ENCODE measurements at places on chromosomes 6 and 20. TPM values are rescaled to one million over a fixed set of nuclear protein-coding genes. Genes with fewer than 3 reads are reported as not detected.

DNA sequence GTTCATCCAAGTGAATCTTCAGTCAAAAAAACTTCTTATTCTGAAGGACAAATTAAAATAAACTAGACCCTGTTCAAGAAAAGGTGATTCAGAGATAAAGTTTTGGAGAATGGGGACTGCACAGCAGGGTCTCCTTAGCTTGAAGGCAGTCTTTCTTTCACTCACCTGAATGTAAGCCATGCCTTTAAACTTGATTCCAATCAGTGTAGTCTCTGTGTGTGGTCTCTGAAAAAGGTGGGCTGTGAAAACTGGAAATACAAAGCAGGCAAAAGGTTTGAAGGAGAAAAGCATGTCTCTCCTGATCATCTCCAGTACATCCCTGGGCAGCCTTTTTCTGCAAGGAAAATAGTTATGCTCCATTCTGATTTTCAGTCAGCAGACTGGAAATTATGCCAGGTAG, 188.0 kb upstream of the SASH1 start:
- no peak for DNase-seq

Gene C6orf15
- not detected for total RNA-seq

GRCh38 chr6:154229786-154230185, 126.8 kb downstream of the IPCEF1 start:
- DNase-seq = no peak

Gene GOPC
- total RNA-seq = 41.7 TPM

Gene SNRPB
- total RNA-seq = 260 TPM

DNA sequence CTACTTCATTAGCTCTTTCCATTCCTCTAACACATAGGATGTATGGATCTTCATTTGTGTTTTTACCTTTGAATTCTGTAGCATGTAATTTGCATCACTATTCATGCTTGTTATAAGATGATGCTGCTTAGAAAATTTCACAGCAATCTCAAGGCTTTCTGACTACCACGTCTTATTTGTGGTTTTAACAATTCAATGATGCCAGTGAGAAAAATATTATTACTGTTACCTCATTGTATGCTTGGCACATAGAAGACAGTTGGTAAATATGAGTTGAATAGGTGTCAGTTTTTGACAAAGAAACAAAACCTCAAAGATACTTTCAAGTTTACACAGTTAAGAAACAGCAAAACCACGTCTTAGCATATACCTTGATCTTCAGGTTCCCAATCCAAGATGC, 428.6 kb downstream of the TFAP2A start:
- no peak for DNase-seq

DNA sequence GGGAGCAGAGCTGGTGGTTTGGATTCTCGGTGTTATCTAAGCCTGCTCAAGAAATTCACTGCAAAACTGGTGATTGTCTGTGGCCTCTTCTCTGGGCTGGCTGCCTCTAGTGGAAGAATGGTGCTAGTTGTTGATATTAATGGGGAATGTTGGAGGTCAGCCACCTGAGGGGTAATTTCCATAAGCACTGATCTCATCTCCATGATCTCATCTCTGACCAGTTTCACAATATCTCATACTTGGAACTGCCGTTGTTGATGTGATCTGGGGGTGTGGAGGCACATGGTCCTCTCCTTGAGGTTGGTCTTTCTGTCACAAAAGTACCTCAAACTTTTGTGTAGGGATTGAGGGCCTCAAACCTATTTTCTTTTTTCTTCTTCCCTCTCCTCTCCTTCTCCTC, 102.6 kb downstream of the CD109 start:
- peak; percentile 67 for DNase-seq

GRCh38 chr6:148082696-148083095, 259.9 kb upstream of the SASH1 start:
- no peak for DNase-seq

GRCh38 chr6:167930295-167930694, 67.2 kb upstream of the KIF25 start:
- DNase-seq = peak; percentile 4

DNA sequence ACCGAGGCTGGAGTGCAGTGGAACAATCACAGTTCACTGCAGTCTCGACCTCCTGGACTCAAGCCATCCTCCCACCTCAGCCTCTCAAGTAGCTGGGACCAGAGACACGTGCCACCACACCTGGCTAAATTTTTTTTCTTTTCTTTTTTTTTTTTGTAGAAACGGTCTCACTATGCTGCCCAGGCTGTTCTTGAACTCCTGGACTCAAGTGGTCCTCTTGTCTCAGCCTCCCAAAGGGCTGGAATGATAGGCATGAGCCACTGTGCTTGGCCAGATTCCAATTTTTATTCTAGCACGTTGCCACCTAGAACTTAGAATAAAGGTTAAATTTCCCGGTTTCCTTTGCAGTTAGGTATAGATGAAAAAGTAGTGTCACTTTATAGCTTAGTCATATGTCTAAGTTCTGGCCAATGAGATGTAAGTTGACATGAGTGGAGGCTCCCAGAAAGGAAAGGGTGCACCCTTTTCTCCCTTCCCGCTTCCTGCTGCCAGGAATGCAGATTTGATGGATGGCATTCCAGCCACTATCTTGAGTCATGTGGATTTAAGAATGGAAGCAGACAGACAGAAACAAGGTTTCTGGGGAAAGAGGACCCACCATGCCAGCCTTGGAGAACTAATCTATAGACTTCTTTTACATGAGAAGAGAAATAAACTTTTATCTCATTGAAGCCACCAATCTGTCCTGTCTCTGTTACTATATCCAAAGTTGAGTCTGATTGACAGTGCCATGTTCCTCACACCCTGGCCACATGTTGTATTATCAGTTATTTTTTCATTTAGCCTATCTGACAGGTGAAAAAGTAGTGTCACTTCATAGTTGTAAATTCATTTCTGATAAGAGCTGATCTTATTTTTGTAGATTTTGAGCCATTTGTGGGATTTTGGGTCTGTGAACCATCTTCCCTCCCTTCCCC, 60.6 kb upstream of the NCOA3 start:
- no peak for DNase-seq

GRCh38 chr6:49524541-49524940, 24.8 kb downstream of the GLYATL3 start:
- DNase-seq = no peak

Gene ZC2HC1B
- total RNA-seq = not detected

Gene VWA7
- total RNA-seq = 0.34 TPM

Gene GATA5
- not detected for total RNA-seq

GRCh38 chr20:3275966-3276679, 37.1 kb upstream of the SLC4A11 start:
- peak; percentile 11 for DNase-seq

Gene NNAT
- total RNA-seq = 0.23 TPM

Gene TRIM10
- not detected for total RNA-seq

GRCh38 chr6:110693296-110693695, 122.0 kb downstream of the CDK19 start:
- DNase-seq = no peak

Gene TOX2
- 1.5 TPM for total RNA-seq

GRCh38 chr6:69026243-69026642, 391.2 kb downstream of the ADGRB3 start:
- DNase-seq = no peak

Gene DEFB110
- not detected for total RNA-seq

Gene LGSN
- total RNA-seq = not detected

DNA sequence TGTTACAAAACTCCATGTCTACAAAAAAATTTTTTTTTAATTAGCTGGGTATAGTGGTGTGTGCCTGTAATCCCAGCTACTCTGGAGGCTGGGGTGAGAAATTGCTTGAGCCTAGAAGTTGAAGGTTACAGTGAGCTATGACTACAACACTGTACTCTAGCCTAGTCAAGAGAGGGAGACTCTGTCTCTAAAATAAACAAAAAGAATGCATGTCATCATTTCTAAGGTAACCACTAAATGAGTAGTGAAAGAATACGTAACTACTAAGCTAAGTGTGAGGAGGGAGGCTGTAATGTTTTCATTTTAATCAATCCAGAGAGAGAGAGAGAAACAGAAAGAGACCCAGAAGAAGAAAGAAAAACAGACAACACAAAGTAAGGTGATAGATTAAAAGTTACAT, 9.9 kb downstream of the SYCP2 start:
- no peak for DNase-seq

DNA sequence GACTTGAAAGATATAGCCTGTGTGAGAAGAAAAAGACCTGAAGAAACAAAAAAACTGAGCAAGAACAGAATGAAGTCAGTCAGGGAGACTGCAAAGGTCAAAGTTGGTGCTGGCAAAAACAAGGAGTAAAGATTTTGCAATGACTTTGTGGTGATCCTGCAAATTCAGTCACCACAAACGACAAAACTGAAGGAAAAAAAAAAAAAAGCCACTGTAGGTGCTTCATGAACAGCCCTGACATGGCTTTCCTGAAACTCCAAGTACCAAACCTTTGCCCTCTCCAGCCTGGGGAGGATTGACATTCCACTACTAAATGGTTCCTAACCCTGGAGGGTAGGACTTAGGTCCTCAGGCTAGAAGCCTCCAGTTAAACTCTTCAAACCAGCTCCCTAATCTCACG, 114.7 kb upstream of the BEND3 start:
- no peak for DNase-seq

GRCh38 chr6:147000545-147001488, 203.4 kb upstream of the STXBP5 start:
- peak; percentile 7 for DNase-seq

Gene SIRPD
- total RNA-seq = not detected

Gene GPX5
- total RNA-seq = not detected

Gene LINC00237
- total RNA-seq = not detected

- DNase-seq = no peak
Measured at GRCh38 chr6:44539701-44540355, 152.3 kb downstream of the CDC5L start.

Gene MRPL14
- 48.1 TPM for total RNA-seq

DNA sequence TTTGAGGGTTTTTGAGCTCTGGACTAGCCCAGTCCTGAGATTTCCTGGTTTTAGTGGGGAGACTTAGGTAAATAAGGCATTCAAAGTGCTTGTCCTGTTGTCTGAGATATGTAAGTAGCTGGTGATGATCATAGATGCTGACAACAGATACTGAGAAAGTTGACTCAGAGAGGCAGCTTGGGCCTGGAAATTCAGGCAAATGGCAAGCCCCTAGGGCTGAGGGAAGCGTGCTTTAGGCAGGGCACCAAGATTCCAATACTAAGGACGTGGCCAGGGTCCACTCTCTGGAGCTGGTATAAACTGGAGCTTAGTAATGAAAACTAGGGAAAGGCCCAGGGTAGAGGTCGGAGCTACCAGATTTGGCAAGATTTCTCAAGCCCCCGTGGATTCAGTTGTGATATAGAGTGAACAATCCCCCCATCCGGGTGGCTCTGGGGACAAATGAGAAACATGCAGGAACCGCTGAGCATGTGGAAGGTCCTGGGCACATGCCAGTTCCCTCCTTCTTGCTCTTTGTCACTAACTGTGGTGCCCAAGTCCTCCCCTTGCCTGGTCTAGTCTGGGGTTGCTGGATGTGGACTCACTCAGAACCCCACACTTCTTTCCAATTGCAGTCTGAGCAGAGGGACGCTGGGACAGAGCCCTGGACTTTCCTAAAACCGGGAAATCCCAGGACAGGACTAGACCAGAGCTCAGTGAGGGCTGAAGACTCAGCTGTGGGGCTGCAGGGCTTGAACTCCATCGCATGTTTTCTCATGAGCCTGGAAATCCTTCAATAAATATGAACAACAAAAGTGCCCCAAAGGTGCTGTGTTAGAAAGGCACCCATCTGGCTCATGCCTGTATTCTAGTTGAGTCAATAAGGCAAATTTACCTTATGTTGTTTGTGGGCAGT, 10.3 kb downstream of the SLC22A3 start:
- DNase-seq = no peak

Data from dermis blood vessel endothelial cell (primary cell).